ENCODE measurements at places on chromosomes 4 and X.

DNA sequence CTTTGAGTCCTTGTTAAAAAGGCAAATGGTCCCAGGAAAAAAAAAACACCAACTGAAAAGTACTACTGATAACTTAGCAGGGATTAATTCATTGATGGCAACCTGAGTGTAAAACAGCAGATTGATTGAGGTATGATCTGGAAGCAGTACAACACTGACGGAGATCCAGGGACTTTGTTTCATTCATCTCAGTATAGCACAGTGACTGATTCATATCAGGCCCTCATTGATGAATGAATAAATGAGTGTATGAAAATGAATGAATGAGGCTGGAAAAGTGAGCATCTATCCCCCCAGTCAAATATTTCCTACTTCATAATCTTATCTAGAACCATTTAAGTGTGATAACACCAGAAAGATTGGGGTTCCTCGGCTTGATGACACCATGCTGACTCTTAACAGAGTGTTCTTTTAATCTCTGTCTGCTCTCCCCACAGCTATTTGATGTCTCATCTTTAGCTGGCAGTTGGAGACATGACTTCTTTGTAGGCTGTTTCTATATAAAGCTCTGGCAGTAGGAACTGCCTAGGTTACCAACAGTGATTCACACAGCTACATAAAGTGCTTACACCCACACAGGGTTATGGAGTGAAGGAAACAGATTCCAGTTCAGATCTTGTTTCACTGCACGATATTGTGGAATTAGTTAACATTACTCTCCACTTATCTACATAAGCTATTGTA, 18.6 kb upstream of the RNF128 start:
- no peak for DNase-seq

DNA sequence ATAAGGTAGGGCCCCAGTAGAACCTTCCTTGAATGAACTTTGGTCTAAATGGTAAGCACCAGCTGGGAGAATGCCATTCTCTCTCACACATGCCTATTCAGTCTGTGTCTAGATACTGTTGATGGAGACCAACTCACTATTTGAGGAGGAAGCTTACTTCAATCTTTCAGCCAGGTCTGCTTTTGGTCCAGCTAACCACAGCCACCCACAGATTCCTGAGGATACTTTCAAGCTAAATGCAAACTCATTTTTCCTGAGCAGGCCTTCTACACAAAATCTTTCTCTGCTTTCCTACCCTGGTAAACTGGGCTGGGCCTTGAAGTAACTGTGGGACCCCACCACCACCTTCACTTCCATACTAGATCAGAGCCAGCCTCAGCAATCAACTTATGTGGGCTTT, 76.9 kb upstream of the KLF3 start:
- no peak for DNase-seq

- DNase-seq: no peak
These were observed 86.4 kb downstream of the ANAPC10 start for GRCh38 chr4:145011636-145012035.

DNA sequence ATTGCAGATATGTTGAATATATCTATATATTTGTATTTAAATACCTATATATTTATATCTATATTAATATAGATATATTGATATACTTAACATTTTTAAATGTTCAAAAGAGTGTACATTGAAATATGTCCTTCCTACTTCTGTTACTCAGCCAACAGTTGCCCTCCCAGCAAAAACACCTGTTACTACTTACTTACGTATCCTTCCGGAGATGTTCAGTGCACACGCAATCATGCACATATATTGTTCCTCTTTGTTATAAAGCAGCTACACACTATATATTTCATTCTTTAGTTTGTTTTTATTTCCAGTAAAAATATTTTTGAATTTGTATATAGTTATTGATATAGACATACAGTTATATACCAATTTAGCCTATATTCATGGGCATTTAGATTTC, 142.3 kb downstream of the ARHGAP24 start:
- DNase-seq: no peak

GRCh38 chrX:24870143-24870542, 145.6 kb downstream of the ARX start:
- DNase-seq: peak; percentile 5

DNA sequence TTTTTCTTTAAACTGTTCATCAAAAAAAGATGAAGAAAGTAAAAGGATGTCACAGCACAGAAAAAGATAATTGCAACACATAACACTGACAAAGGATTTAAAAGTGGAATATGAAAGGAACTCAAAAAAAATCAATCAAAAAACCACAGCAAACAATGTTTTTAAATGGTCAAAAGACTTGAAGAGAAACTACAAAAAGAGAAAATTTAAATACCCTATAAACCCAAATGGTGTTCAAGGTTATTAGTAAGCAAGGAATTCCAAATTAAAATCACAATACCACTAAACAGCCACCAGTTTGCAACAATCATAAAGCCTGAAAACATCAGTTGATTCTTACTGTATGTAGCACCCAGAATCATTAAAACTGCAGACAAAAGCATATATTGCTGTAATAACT, 36.5 kb upstream of the PCDH10 start:
- DNase-seq: no peak

DNA sequence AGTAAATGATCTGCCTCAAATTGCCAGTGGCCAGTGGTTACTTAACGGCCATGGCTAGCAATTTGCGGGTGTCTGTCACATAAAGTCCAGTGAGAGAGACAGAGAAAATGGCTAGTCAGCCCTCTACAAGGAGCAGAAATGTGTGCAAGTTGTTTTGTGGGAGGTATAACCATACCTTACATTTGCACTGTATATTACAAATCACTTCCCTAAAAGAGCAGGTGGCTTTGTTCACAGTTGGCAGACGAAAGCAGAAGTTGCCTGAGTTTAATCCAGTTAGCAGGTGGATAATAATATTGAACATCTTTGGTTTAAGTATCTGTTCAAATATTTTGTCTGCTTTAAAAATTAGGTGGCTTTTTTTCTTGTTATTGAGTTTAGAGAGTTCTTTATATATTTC, 15.6 kb downstream of the SRPX start:
- DNase-seq: no peak
